ENCODE measurements at places on chromosomes 1 and 21.

DNA sequence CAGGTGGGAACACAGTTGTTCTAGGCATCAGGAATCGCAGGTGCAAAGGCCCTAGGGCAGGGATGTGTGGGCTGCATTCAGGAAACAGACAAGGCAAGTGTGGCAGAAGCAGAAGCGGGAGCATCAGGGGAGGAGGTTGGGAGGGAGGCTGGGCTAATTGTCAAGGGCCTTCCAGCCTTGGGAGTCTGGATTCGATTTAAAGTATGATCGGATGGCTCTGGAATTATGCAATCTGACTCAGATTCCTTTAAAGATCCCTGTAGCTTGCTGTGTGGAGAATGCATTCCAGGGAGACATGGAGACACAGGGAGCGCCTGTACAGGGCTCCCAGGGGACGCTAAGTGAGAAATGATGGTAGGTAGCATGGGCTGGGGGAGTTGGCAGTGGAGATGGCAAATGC lies 86.5 kb downstream of the LACTBL1 start:
- no peaks in the 10 kb centered on the region for H3K27me3 ChIP-seq
- H3K4me1 ChIP-seq: no peaks in the 10 kb centered on the region
- H3K27ac ChIP-seq: no peak overlapping the region
- no peak overlapping the region for H3K4me3 ChIP-seq
- DNase-seq: no peak

- no peaks in the 10 kb centered on the region for H3K27me3 ChIP-seq
- no peaks in the 10 kb centered on the region for H3K4me1 ChIP-seq
- DNase-seq: no peak
Observed at GRCh38 chr1:173409613-173410012, 67.5 kb upstream of the PRDX6 start.

GRCh38 chr1:20183035-20183434 lies 2.9 kb upstream of the UBXN10 start:
- H3K36me3 ChIP-seq: no peaks in the 10 kb centered on the region
- DNase-seq: no peak
- no peak overlapping the region for H3K4me3 ChIP-seq
- H3K4me1 ChIP-seq: peaks cover 11% of the 10 kb centered on the region

DNA sequence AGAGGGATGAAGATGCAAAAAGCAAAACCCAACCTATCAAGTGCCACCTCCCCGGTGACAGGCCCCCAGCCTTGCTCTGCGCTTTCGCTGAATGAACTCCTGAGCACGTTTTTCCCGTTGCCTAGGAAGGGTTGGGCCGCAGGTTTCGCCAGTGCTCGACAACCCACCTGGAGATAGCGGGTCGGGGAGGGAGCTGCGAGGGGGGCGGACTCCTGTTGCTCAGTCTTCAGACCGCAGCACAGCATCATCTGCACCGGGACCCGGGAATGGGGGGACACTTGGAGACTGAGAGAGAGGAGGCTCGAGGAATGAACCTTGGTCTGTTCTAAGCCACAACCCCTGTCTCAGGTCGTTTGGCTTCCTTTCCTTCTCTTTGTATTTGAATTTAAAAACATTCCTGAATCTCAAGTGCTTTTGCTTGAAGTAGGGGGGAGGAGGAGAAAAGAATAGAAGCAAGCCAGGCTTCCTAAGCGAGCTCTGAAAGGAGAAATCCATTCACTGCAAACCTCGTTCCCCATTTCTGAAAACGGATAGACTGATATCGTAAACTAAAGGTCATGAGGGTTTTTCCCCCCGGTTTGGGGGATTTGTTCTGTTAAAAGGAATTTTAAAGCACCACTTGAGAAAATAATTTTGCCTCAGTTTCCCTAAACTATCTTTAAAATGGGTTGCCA lies 1.2 kb downstream of the AK5 start:
- peaks cover 20% of the 10 kb centered on the region for H3K4me1 ChIP-seq
- H3K27ac ChIP-seq: no peak overlapping the region
- H3K4me3 ChIP-seq: no peak overlapping the region
- H3K36me3 ChIP-seq: no peaks in the 10 kb centered on the region

- no peaks in the 10 kb centered on the region for H3K27me3 ChIP-seq
- no peaks in the 10 kb centered on the region for H3K36me3 ChIP-seq
- peak; percentile 43 for DNase-seq
- H3K4me1 ChIP-seq: peaks cover 13% of the 10 kb centered on the region
Observed at GRCh38 chr1:22790232-22791008, 79.8 kb downstream of the EPHB2 start.

GRCh38 chr1:79190074-79190473 lies 183.5 kb upstream of the ADGRL4 start:
- no peaks in the 10 kb centered on the region for H3K4me1 ChIP-seq
- H3K36me3 ChIP-seq: no peaks in the 10 kb centered on the region
- H3K27me3 ChIP-seq: no peaks in the 10 kb centered on the region
- H3K4me3 ChIP-seq: no peak overlapping the region
- no peak for DNase-seq

- H3K4me1 ChIP-seq: no peaks in the 10 kb centered on the region
- no peak overlapping the region for H3K4me3 ChIP-seq
- no peaks in the 10 kb centered on the region for H3K27me3 ChIP-seq
- no peaks in the 10 kb centered on the region for H3K36me3 ChIP-seq
Observed at GRCh38 chr1:237799762-237800474, 90.8 kb downstream of the ZP4 start.

GRCh38 chr1:24748191-24749121 lies 3.2 kb downstream of the CLIC4 start:
- H3K4me1 ChIP-seq: peaks cover 25% of the 10 kb centered on the region
- no peaks in the 10 kb centered on the region for H3K27me3 ChIP-seq
- H3K4me3 ChIP-seq: no peak overlapping the region
- no peak for DNase-seq

- no peak overlapping the region for H3K4me3 ChIP-seq
- H3K27ac ChIP-seq: no peak overlapping the region
- H3K27me3 ChIP-seq: no peaks in the 10 kb centered on the region
- no peaks in the 10 kb centered on the region for H3K36me3 ChIP-seq
- H3K4me1 ChIP-seq: no peaks in the 10 kb centered on the region
- no peak for DNase-seq
Observed at GRCh38 chr1:163670989-163671757, 349.4 kb downstream of the NUF2 start.

DNA sequence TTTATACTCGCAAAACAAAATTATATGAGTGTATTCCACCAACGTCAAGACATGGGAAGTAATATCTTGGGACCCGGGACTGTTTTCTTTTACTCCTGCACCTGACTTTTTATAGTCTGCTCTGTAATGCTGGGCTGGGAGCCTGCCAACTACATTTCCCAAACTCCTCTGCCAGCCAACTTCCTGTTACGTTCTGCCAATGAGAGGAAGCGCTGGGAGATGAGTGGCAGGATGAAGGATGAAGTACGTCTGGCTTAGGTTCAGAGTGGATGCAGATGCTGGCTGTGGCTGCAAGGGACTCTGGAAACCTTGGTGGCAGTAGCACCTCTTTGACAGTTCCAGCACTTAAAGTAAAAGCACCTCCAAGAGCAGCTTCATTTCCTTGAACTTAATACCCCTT lies 59.6 kb downstream of the USP24 start:
- peak; percentile 27 for DNase-seq
- no peaks in the 10 kb centered on the region for H3K27me3 ChIP-seq
- peaks cover 22% of the 10 kb centered on the region for H3K36me3 ChIP-seq
- no peak overlapping the region for H3K4me3 ChIP-seq
- no peak overlapping the region for H3K27ac ChIP-seq

DNA sequence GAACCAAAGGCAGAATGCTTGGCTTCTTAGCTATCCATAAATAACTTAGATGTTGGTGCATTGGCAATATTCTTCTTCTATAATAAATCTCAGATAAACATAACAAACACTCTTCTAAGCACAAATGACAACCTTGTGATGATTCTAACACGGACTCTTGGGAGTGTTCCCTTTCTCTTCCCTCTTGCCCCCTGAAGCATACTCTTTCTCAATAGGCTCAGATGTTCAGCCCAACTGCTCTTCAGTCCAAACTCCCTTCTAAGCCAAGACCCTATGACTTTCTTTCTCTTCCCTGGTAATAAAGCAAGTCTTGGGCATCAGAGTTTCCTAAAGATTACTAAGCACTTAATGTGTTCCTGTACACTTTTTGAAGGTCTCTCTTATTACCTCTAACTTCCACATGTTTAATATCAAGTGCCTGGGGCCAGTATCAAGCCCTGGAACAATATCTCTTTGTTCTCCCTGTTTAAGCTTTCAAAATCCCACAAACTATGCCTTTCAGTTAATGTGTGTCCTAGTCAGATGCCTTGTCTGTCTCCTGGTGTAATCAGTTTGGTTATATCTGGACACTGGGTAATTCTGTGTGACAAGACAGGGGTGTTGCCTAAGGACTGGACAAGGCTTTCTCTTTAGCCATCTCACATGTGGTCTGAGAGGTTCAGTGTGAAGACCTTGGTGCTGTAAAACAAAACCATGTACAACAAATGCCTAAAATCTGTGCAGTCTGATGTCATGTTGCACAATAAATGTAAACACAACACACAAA lies 92.9 kb upstream of the IVNS1ABP start:
- DNase-seq: no peak
- no peaks in the 10 kb centered on the region for H3K36me3 ChIP-seq
- H3K4me3 ChIP-seq: no peak overlapping the region

- H3K4me1 ChIP-seq: no peaks in the 10 kb centered on the region
- H3K36me3 ChIP-seq: no peaks in the 10 kb centered on the region
- H3K27ac ChIP-seq: no peak overlapping the region
- no peak for DNase-seq
- H3K4me3 ChIP-seq: no peak overlapping the region
Observed at GRCh38 chr1:234315588-234315987, 57.7 kb upstream of the COA6 start.

- H3K36me3 ChIP-seq: no peaks in the 10 kb centered on the region
- peaks cover 18% of the 10 kb centered on the region for H3K4me1 ChIP-seq
- no peak overlapping the region for H3K4me3 ChIP-seq
- DNase-seq: no peak
Observed at GRCh38 chr1:145720556-145720877, 1.2 kb downstream of the CD160 start.

GRCh38 chr1:53305650-53306049 lies 22.2 kb downstream of the LRP8 start:
- no peak overlapping the region for H3K4me3 ChIP-seq
- H3K36me3 ChIP-seq: no peaks in the 10 kb centered on the region
- H3K4me1 ChIP-seq: peaks cover 4% of the 10 kb centered on the region
- no peak for DNase-seq
- H3K27ac ChIP-seq: no peak overlapping the region

GRCh38 chr1:229167318-229167717 lies 103.6 kb upstream of the RAB4A start:
- H3K4me1 ChIP-seq: peaks cover 51% of the 10 kb centered on the region
- H3K27ac ChIP-seq: no peak overlapping the region
- DNase-seq: no peak

GRCh38 chr1:84117868-84118267 lies 26.2 kb upstream of the PRKACB start:
- H3K4me1 ChIP-seq: no peaks in the 10 kb centered on the region
- H3K4me3 ChIP-seq: no peak overlapping the region

DNA sequence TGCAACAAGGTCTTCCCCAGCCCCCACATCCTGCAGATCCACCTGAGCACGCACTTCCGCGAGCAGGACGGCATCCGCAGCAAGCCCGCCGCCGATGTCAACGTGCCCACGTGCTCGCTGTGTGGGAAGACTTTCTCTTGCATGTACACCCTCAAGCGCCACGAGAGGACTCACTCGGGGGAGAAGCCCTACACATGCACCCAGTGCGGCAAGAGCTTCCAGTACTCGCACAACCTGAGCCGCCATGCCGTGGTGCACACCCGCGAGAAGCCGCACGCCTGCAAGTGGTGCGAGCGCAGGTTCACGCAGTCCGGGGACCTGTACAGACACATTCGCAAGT lies 3.8 kb downstream of the ZBTB18 start:
- no peak for DNase-seq
- H3K4me3 ChIP-seq: no peak overlapping the region
- H3K27me3 ChIP-seq: no peaks in the 10 kb centered on the region
- peaks cover 4% of the 10 kb centered on the region for H3K36me3 ChIP-seq

GRCh38 chr1:13801232-13801631 lies 101.2 kb downstream of the PRDM2 start:
- no peaks in the 10 kb centered on the region for H3K27me3 ChIP-seq
- H3K4me3 ChIP-seq: no peak overlapping the region
- H3K27ac ChIP-seq: peak overlapping the region; percentile 32
- H3K36me3 ChIP-seq: no peaks in the 10 kb centered on the region

GRCh38 chr1:107276247-107276646 lies 135.4 kb downstream of the NTNG1 start:
- no peak for DNase-seq
- no peaks in the 10 kb centered on the region for H3K27me3 ChIP-seq
- no peaks in the 10 kb centered on the region for H3K4me1 ChIP-seq
- no peak overlapping the region for H3K4me3 ChIP-seq
- no peak overlapping the region for H3K27ac ChIP-seq

- H3K4me3 ChIP-seq: no peak overlapping the region
- DNase-seq: peak; percentile 49
- no peaks in the 10 kb centered on the region for H3K4me1 ChIP-seq
- H3K27ac ChIP-seq: no peak overlapping the region
- H3K27me3 ChIP-seq: no peaks in the 10 kb centered on the region
- no peaks in the 10 kb centered on the region for H3K36me3 ChIP-seq
Observed at GRCh38 chr1:89454845-89455521, 69.6 kb upstream of the LRRC8B start.

DNA sequence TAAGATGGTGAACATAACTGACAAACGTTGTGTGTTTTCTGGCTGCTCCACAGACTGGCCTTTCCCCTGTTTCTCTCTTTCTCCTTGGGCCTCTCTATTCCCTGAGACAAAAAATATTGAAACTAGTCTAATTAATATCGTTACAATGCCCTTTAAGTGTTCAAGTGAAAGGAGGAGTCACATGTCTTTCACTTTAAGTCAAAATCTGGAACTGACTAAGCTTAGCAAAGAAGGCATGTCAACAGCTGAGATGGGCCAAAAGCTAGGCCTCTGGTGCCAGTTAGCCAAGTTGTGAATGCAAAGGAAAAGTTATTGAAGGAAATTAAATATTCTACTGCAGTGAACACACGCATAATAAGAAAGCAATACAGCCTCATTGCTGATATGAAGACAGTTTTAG lies 32.2 kb upstream of the FCRL3 start:
- no peaks in the 10 kb centered on the region for H3K4me1 ChIP-seq
- H3K4me3 ChIP-seq: no peak overlapping the region
- no peak for DNase-seq
- H3K27me3 ChIP-seq: no peaks in the 10 kb centered on the region
- no peak overlapping the region for H3K27ac ChIP-seq
- H3K36me3 ChIP-seq: no peaks in the 10 kb centered on the region

GRCh38 chr21:33360881-33361602 lies 36.3 kb downstream of the IFNAR1 start:
- DNase-seq: peak; percentile 76
- peaks cover 19% of the 10 kb centered on the region for H3K4me1 ChIP-seq
- no peak overlapping the region for H3K4me3 ChIP-seq
- H3K36me3 ChIP-seq: no peaks in the 10 kb centered on the region
- H3K27ac ChIP-seq: no peak overlapping the region
- H3K27me3 ChIP-seq: no peaks in the 10 kb centered on the region

GRCh38 chr1:184634296-184634695 lies 120.4 kb downstream of the EDEM3 start:
- H3K36me3 ChIP-seq: no peaks in the 10 kb centered on the region
- no peak overlapping the region for H3K4me3 ChIP-seq
- H3K4me1 ChIP-seq: peaks cover 12% of the 10 kb centered on the region
- no peak for DNase-seq
- H3K27me3 ChIP-seq: no peaks in the 10 kb centered on the region
- no peak overlapping the region for H3K27ac ChIP-seq
